ENCODE measurements at places on chromosomes 7 and 10.

GRCh38 chr7:87506246-87507180 is 31.0 kb upstream of the ABCB4 start:
- DNase-seq: no peak

- DNase-seq: no peak
Observed at GRCh38 chr7:113044394-113044793, 42.2 kb downstream of the GPR85 start.

DNA sequence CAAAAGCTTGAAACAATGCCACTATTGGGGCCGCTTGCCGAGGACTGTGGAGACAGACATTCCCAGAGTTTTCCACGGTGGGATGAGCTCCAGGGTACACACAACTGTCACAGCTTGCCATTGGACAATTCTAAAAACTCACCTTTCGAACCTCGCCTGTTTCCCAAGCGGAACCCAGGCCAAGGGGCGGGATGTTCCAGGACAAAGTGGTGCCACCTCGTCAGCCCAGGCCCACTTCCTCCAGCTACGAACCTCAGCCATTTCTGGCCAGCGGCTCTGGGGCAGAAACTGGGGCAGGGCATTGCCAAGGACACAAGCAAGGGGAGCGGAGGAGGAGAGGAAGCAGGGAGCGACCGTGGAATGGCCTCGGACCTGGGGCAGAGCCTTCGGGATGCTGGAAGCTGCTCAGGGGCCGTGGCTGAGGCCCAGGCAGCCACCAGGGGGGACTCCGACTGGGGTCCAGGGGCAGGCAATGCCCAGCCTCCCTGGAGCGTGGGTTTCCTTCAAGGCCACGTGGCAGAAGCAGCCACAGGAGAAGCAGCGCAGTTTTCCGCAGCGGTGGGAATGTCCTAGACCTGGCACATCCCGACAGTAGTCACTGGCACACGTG is 44.7 kb upstream of the INSIG1 start:
- DNase-seq: no peak

DNA sequence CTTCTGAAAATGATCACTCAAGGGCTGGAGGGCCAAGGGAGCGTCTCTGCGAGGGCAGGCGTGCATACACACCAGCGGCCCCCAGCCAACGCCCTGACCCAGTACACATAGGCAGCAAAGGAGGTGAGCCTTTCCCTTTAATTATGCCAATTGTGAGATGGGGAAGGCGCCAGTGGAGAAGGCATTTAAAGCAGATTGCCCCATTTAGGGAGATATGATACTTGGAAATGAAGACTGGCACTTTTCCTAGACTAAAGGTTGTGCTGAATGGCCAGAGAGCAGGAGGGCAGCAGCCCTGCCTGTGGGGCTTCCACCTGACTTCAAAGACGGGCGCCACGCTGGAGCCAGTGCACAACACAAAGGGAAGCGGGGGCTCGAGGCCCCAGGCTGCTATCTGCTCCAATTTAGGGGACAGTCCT is 24.1 kb downstream of the HIPK2 start:
- no peak for DNase-seq

GRCh38 chr7:52715701-52716100 is 319.7 kb upstream of the POM121L12 start:
- no peak for DNase-seq

DNA sequence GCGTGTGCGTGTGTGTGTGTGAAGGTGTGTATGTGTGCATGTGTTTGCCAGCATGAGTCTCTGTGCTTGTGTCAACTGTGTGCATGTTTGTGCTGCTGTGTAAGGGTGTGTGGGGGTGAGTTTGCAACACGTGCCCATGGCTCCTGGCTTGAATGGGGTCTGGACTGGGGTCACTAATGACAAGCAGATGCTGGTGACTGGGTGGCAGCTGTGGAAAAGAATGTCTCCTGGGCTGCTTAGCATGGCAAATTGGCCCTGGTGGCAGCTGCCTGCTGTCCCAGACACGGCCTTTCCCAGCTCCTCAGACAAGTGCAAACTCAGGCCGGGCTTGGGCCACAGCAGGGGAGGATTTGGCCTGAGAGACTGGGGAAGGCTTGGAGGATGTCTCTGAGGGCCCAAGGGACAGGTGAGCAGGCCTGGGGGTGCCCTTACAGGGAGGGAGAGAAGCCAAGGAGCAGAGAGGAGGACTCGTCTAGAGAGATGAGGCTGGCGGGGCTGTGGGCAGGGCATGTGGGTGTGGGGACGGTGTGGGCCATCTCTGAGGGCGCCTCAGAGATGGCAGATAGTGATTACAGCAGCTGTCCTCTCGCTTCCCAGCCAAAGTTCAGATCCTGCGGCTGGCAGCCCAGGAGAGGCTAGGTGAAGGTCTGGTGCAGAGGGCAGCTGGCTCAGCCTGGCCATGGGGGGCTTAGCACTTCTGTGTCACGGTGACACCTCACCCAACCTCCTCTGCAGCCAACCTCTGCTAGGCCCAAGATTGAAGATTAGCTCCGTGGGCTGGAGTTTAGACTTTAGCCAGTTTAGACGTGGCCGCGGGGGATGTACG is 1.5 kb downstream of the AQP1 start:
- DNase-seq: no peak

DNA sequence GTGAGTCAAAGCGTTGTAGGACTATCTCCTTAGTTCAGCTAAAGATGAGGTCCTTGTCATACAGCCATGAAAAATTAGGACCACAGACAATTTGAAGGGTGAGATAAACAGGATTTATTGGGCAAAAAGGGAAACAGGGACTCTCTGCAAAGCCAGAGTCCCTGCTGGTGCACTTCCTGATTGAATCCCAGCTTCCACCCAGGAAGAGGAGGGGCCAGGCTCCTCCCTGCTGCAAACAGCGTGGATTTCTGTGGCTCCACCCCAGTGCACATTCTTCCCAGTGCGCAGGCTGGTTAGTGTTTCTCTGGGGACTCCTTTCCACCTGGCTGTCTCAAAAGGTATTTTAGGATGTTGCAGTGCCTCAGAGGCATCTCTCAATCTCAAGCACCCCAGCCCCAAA is 165.4 kb upstream of the YAE1 start:
- no peak for DNase-seq

DNA sequence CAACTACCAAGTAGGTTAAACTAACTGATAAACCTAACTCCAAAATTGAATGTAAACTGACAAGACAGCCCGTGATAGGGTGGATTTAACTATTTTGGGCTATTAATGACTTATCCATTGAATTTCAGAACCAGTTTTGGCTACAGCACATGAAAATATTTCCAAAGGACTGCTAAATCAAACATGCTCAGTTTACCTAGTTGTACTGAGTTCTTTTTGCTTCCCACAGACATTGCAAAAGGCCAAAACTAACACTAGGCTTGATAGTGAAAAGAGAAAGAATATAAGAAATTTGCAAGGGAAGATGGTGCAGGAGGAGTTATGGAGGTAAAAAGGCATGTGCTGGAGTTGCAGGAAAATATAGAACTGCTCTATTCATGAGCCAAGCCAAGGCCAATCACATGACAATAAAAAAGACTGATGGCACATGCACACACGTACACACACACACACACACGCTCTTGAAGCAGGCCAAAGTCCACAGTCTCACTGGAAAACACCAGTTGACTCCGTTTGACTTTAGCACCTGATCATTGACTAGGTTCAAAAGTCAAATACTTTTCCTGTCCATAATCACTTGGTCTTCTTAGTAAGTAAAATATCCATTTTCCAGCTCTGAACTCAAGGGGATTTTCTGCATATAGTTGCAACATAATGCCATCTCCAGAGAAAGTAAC is 76.0 kb upstream of the AGBL3 start:
- no peak for DNase-seq

DNA sequence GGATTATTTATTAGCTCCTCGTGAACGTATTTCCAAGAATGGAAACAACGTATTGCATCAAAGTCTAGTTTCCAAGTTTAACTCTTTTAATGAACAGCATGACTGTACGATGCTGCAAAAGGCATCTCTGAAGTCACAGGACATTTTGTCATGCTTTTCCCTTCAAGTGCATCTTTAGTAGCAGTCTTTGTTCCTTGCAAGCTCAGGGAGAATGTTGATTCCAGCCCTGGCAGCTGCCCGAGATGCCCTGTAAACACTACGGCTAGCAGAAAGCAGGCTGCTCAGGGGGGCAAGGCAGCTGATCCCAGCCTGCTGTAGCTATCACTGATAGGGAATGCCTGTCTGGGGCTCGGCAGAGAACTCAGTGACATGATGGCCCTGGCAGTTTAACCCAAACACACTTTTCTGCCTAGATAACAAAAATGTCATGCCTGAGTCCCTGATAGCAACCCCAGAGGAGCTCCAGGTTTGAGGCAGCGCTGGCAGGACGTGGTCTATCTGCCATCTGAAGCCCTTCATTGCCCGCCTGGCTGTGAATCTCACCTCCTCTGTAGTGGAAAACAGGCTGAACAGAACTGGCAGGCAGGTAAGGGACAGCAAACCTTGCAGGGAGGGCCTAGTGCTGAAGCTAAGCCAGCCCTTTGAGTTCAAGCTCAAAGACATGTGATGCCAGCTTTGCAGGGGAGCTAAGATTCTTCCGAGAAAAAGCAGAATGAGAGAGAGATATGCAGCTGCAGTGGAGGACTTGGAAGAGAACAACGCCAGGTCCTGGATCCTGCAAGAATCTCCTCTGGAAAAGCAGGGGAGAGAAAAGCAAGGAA is 264.6 kb downstream of the SNX10 start:
- DNase-seq: no peak

- peak; percentile 77 for DNase-seq
Observed at GRCh38 chr10:788796-789748, 99.6 kb upstream of the DIP2C start.

- DNase-seq: no peak
Observed at GRCh38 chr10:77699080-77699645, 61.6 kb upstream of the KCNMA1 start.

- peak; percentile 78 for DNase-seq
Observed at GRCh38 chr7:4682621-4683042, 537 bp downstream of the FOXK1 start.

- DNase-seq: no peak
Observed at GRCh38 chr10:69842882-69843281, 41.2 kb downstream of the COL13A1 start.

DNA sequence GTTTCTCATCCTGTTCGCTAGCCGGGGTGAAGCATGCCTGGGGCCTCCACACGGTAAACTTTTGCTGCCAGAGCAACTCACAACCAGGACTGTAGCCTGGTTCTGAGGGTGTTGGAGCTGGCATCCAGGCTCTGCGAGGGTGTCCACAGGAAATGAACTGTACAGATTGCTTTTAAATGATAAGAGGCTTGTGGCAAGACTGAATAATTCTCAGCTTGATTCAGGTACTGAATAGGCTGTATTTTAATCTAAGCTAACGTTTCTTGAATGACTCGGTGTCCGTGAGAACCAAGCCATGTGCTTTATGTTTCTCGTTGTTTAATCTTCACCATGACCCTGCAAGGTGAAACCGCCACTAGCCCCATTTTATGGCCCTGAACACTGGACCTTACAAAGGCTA is 49.3 kb downstream of the EEPD1 start:
- no peak for DNase-seq

- DNase-seq: no peak
Observed at GRCh38 chr7:93935102-93935501, 13.6 kb downstream of the GNG11 start.

DNA sequence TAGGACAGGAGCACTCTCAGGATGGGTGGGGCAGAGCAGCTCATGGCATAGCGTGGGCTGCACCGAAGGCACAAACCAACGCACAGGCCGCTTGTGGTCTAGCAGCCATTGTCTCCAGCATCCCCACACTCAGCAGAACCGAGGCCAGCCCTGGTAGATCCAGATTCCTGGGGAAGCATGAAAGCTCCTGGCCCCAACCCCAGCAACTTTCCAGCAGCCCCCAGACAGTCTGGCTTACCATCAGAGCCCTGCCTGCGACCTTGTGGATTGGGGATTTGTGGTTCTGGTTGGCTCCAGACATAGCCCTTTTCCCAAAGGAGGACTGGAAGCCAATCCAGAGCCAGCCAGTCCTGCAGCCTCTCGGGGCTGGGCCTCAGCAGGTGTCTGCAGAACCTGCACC is 33.8 kb upstream of the MGMT start:
- no peak for DNase-seq

GRCh38 chr10:131810036-131810804 is 90.6 kb upstream of the PPP2R2D start:
- no peak for DNase-seq

- no peak for DNase-seq
Observed at GRCh38 chr7:155227788-155228458, 69.8 kb upstream of the INSIG1 start.

DNA sequence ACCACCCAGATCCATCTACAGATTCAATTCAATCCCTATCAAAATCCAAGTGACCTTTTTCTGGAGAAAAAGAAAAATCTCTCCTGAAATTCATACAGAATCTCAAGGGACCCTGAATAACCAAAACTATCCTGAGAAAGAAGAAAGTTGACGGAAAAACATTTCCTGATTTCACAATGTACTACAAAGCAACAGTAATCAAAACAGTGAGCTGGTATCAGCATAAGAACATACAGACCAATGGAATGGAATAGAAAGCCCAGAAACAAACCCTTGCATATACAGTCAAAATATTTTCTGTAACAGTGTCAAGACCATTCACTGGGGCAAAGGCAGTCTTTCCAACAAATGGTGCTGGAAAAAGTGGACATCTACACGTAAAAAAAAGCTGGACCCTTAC is 89.9 kb downstream of the JMJD1C start:
- no peak for DNase-seq

DNA sequence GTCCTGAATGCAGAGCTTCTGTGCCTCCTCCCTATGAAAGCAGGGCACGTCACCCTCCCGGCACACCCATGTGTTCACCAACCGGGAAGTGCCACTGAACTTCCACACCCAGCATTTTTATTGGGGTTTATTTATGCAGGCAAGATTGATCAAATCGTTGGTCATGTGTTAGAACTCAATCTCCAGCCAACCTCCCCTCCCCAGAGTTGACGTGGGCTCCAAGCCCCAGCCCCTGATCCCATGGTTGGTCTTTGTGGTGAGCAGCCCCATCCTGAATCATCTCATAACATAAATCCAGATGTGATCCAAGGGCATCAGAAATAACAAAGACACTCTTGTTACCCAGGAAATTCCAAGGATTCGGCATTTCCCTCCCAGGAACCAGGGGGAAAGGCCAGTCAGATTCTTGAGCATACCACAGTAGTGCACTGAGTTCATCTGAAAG is 151.2 kb downstream of the TPST1 start:
- no peak for DNase-seq
